Upper lobe of right lung (tissue), 1 donor: ENCODE measurements at places on chromosomes 6 and 20.

DNA sequence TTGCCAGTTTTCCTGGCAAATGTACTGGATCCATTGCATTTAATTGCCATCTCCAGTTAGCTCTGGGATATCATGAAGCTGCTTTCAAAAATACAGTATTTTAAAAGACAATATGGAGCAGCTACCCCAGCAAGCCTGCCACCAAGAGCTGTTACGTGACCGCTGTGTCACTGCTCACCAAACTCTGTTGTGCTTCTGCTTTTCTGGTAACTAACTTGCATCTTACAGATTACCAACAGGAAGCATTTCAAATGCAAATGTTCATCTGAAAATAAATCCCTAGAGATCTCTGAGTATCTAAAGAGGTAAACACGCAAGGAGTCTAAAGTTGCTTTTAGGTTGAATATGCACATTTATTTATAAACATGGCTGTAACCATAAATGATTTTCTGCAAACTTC lies 1008.3 kb downstream of the KIF16B start:
- no peak for DNase-seq

DNA sequence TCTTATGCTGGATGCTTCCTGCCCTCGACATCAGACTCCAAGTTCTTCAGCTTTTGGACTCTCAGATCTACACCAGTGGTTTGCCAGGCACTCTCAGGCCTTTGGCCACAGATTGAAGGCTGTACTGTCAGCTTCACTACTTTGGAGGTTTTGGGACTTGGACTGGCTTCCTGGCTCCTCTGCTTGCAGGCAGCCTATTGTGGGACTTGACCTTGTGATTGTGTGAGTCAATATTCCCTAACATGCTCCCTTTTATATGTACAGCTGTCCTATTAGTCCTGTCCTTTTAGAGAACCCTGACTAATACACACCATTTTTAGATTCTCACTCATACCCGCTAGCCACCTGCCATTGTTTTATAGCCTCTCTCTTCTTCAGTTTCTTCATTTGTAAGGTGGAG lies 382.1 kb upstream of the TSHZ2 start:
- no peak for DNase-seq

DNA sequence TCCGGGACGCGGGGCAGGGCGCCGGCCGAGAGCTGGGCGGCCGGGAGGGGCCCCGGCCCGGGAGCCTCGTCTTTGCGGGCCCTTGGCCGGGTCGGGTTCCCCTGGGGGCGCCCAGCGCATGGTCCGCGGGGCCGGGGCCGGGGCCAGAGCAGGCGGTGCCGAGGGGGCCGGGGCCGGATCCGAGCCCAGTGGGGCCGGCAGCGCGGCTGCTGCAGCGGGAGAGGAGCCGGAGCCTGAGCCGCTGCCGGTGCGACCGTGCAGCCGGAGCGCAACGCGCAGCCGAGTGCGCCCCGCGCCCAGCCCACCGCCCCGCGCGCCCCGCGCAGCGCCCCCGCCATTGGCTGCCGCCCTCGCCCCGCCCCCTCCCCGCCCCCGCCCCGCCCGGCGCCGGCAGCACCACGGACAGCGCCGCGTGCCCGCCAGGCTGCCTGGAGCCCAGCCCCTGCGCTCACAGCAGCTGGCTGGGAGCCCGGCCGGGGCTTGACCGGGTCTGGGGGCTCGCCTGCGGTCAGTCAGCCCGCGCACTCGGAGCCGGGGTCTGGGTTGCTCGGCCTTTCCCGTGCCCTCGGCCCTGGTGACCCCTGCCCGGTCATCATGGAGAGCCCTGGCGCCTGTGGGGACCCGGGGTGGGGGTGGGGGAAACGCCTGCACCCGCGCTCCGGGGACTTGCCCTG lies at the start of gene HRH3:
HRH3 (minus strand) TSS at position 287 of the 674 bp plus-strand sequence. CDS start 308 bp downstream, outside the sequence.
- no peak for DNase-seq

DNA sequence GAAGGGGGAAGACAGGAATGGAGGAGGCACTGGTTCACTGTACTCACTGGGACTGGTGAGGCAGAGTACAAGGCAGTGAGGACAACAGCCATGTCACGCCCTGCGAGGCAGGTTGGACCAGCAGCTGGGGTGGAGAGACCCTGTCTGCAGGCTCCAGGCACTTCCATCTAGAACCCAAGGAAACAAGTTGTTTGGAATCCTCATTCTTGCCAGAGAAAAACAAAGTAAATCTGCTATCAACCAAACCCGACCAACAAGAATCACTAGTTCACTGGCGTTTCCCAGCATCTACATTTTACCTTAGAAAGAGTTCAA lies 98.5 kb upstream of the CDYL start:
- DNase-seq = no peak

GRCh38 chr6:145118224-145118623 lies 617.1 kb downstream of the EPM2A start:
- no peak for DNase-seq

DNA sequence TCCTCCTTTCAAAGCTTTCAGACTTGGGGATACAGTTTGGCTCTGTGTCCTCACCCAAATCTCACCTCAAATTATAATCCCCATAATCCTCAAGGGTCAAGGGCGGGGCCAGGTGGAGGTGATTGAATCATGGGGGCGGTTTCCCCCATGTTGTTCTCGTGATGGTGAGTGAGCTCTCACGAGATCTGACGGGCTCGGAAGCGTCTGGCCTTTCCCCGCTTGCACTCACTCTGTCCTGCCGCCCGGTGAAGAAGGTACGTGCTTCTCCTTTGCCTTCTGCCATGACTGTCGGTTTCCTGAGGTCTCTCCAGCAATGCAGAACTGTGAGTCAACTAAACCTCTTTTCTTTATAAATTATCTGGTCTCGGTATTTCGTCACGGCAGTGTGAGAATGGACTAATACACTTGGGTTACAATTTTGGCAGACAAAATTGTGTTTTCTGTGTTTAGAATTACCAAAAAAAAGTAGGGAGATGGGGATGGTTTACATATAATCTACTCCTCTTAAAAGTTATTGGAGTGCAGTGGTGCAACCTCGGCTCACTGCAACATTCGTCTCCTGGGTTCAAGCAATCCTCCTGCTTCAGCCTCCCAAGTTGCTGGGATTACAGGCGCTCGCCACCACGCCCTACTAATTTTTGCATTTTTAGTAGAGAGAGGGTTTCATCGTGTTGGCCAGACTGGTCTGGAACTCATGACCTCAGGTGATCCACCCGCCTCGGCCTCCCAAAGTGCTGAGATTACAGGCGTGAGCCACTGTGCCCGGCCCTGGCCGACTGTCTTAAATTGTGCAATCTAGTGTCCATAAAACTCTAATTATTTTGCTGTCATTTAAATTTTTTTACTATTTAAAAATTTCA lies 33.6 kb upstream of the PXDC1 start:
- DNase-seq = no peak

GRCh38 chr20:18289306-18289705 lies 979 bp downstream of the ZNF133 start:
- no peak for DNase-seq

DNA sequence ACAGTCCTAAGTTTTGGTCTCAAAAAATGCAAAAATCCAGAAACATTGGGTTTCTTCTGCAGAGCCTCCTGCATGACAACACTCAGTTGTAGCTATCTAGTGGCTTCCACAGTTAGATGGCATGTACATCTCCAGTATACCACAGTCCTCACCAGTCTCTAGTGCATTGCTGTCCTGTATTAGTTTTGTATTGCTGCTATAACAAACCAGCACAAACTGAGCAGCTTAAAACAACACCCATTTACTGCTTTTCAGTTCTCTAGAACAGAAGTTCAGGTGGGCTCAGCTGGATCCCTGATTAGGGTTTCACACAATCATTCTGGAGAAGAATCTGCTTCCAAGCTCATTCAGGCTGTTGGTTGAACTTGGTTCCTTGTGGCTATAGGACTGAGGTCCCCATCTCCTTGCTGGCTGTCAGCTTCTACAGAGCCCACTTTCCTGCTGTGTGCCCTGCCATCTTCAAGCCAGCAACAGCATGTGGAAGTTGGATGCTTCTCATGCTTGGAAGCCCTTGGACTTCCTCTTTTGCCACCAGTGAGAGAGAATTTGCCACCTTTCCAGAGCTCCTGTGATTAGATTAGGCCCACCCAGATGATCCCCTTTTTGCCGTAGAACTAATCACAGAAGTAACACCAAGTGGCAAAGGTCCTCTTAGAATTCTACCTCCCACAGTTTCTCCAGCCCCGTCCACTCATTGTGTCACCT lies 48.9 kb upstream of the TBC1D7 start:
- DNase-seq = no peak

DNA sequence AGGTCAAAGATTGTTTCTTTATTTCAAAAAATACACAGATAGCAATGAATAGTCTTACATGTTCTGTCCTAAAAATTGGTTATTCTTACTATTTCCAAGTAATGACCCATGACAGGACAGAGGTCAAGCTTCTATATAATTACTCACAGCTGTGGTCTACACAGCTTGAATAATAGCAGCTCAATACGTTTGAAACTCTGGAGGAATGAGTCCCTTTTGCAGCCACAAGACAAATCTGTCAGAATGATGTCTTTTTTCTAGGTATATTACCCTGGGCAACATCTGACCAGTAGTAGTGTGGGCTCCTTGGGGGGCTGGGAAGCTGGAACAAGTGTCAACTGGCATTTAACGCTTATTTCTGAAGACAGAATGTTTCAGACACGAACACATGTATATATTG lies 84.9 kb upstream of the HTR1B start:
- no peak for DNase-seq

- no peak for DNase-seq
Measured at GRCh38 chr6:11428371-11428770, 109.2 kb upstream of the TMEM170B start.

GRCh38 chr6:131924881-131925474 lies 26.2 kb downstream of the CCN2 start:
- DNase-seq = no peak

- no peak for DNase-seq
Measured at GRCh38 chr20:58956078-58956477, 25.0 kb upstream of the NELFCD start.

DNA sequence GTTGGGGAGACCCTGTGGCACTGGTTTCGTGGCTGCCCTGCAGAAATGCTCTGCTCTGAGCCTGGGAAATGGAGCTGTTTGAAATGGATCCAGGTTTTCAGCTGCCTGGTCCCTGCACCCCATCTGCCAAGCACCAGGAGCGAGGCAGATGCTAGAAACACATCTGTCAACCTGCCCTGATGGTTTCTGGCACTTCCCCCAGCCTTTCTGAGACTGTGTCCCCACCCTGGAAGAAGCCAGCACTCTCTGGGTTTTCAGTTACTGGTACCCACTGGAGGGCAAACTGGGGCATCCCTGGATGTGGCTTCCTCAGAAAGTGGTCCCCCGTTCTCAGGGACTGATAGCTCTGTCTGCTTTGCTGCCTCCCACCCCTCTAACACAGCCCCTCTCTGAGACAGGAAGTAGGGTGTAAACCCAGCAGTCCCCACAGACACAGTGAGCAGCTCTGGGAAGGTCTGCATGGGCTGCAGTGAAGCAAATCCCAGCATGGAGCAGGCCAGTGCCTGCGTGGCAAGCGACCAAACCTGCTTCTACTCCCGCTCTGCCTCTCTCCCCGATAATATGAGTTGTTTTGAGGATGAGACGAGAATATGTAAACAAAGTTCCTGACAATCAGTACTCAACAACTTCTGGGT lies 54.2 kb upstream of the MAFB start:
- no peak for DNase-seq

DNA sequence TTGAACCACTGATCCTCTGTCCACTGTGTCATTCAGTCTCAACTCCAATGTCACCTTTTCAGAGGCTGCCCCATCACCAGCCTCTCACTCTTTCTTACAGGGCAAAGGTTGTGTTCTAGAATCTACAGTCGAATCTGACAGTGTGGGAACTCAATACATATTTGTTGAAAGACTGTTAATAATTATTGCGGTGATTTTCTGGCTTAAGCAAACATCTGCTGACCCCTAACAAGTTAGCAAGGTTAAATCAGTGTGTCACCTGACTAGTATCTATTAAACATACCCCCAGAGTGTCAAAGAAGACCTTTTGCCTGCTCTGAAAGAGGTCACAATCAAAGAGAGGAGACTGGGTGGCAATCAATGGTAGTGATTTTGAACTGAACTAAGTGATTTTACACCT lies 41.9 kb downstream of the ELOVL2 start:
- DNase-seq = no peak

DNA sequence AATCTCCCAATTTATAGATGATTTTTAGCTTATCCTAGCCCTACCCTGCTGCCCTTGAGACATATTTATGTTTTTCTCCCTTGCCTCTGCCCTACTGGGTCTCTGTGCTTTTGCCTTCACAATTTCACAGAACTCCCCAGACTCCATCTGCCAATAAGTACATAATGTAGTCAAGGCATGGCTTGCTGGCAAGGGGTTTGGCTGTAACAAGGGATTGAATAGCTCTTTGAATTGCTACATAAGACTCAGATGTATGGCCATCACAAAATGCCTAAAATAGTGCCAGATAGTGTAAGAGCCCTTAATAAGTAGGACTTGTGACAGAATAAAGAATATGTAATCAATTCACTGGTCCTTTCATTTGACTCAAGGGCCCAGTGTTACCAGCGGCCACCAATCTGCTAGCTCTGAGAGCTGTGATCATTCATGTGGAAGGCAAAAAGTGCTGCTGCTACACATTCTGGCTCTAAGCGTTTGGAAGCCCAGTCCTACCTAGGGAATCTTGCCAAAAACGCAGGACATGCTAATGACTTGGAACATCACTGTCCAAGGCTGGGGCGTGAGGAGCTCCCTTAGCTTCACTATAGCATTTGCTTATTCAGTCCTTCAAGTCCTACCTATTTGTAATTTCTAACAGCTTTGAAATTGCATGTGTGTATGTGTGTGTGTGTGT lies 20.5 kb downstream of the CLVS2 start:
- no peak for DNase-seq

GRCh38 chr20:8344106-8344505 lies 212.0 kb downstream of the PLCB1 start:
- DNase-seq = no peak

DNA sequence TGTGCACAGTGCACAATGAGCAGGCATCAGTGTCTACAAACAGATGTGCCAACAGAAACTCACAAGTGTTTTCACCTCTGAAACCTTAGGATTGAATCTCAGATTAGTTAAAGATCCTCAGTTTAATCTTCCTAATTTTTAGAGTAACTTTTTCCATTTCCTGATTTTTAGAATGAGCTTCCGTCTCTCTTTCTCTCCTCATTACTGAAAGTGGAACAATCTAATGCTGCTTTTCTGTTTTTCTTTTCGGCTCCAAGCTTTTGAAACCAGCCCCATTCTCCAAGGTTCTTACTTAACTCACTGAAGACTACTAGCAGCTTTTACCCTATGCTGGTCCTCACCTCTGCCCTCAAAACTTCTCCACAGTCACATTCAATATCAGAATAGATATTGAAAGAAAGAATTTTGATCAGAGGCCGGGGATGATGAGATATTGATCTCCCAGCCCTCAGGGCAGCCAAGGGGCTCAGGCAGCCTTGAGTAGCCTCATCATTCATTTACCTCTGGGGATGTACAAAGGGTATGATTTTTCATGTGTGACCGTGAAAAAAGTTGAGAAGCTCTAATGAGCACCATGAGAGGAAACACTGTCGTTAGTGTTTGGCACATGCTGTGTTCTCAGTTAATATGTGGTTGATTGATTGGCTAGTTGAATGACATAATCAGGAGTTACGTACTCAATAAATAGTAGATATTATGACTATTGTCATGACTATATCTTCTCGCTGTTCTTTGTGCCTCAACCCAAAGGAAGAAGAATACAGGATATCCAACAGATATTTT lies 11.9 kb upstream of the STK38 start:
- no peak for DNase-seq

GRCh38 chr20:20273286-20273685 lies 94.6 kb upstream of the INSM1 start:
- no peak for DNase-seq
